Stimulated activated CD4-positive, alpha-beta T cell treated with anti-CD3 and anti-CD28 coated beads, Interleukin-12 subunit alpha, Interleukin-12 subunit beta, amount 100 ng/mL, for 48 hours (primary cell): ENCODE measurements at places on chromosomes 7 and 10.

DNA sequence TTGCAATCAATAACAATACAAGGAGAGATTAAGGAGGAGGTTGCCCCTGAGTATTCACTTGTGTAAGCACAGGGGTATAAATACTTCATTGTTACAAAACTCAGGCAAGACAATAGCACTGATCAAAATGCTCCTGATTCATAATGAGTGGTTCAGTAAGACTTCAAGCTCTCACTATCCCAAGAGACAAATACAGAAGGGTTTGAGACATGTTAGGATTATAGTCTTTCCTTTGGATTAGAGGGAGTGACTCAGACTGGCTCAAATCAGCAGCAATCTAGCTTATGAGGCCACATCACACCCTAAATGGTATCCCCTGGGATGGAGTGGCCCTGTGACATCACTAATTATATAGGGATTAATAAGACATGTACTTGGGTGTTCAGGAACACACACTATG is 167.2 kb upstream of the HGF start:
- no peak for DNase-seq

GRCh38 chr7:1940402-1940786 is 270.3 kb downstream of the ELFN1 start:
- peak; percentile 74 for DNase-seq

DNA sequence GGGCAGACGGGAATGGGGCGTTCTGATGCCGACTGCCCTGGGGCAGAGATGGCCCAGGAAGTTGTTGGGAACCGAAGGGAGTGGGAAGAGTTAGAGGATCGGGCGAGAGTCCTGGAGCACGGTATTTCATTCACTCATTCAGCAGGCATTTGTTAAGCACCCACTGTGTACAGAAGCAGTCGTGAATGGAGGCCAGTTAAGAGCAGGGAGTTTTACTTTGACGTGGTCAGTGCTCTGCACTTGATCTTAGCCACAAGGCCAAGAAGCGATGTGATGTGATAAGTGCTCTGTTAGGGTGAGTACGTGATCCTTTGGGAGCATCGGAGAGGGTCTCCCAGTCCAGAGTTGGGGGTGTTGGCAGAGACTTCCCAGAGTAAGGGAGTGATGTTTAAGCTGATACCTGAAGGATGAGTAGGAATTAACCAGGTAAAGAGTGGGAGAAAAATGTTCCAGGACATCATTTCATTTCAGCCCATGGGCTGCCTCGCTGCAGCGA is 890 bp downstream of the ZFYVE27 start:
- no peak for DNase-seq

- no peak for DNase-seq
These were observed 558.8 kb upstream of the C7orf33 start for GRCh38 chr7:148031811-148032210.

- DNase-seq, result no peak
These were observed 1438.5 kb upstream of the CELF2 start for GRCh38 chr10:9579110-9579705.

GRCh38 chr7:14766747-14767146 is 135.8 kb downstream of the DGKB start:
- DNase-seq, result no peak

GRCh38 chr7:101594790-101595189 is 34.3 kb downstream of the MYL10 start:
- DNase-seq, result no peak

GRCh38 chr7:107078517-107078966 is 34.0 kb downstream of the PRKAR2B start:
- DNase-seq, result no peak

DNA sequence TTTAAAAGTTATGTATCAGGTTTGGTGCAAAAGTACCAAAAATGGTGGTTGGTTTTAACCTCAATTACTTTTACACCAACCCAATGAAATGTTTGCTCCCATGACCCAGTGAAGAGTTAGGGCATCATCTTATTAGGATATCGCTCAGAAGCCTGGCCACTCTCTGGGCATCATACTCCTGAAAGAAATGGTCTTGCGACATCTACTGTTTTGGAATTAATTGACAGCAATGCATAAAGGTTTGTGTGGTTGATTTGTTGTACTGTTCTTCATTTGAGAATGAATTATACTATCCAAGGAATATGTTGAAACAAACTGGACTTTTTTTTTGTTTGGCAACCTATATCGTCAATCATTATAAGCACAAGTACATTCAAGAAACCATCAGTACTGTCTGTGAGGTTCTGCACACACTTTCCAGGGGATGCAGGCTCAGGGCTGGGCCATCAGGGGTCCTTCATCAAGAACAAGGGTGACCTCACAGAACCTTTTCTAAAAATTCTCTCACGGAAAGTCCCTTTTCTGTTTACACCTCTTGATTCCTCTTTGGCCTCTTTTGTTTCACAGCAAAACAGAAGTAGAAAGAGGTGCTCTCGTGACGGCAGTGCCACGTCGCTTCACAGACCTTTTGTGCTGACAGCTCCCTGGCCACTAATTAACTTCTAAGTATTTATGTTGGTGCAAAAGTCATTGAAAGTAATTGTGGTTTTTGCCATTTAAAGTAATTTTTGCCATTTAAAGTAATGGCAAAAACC is 117.2 kb upstream of the KLF6 start:
- DNase-seq, result no peak

- no peak for DNase-seq
These were observed 508.8 kb downstream of the TYW1 start for GRCh38 chr7:67505449-67505848.

DNA sequence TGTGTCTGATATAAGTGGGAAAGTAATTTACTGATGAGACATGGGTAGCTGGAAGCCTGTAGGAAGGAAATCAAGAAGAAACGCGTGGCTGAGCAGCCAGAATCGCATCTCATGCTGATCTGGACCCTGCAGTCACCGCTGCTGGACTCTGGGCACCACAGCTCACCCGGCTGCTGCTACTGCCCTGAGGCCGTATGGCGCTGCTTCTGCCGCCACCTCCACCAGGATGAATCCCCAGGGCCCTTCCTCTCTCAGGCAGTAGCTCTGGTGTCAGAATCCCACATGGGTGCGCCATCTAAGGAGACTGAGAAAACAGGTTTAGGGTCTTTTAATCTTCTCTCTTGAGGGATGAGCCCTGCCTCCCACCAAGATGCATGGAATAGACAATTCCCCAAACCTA is 70.3 kb upstream of the AGK start:
- DNase-seq, result no peak

DNA sequence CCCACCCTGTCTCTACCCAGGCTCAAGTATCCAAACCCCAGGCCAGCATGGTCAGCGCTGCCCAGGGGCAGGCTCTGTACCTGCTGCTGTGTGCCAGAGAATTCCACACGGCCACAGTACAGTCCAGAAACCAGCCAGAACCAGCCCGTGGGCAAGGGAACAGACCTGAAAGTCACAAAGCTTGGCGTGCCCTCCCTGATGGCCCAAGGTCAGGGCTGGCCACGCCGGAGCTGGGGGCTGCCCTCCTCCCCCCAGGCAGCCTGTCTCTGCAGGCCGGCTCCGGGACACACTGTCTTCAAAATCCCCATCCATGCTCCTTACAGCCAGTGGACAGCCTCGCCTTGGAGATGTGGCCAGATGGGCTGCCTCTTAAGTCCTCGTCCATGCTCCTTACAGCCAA is 78.4 kb downstream of the CTBP2 start:
- no peak for DNase-seq

DNA sequence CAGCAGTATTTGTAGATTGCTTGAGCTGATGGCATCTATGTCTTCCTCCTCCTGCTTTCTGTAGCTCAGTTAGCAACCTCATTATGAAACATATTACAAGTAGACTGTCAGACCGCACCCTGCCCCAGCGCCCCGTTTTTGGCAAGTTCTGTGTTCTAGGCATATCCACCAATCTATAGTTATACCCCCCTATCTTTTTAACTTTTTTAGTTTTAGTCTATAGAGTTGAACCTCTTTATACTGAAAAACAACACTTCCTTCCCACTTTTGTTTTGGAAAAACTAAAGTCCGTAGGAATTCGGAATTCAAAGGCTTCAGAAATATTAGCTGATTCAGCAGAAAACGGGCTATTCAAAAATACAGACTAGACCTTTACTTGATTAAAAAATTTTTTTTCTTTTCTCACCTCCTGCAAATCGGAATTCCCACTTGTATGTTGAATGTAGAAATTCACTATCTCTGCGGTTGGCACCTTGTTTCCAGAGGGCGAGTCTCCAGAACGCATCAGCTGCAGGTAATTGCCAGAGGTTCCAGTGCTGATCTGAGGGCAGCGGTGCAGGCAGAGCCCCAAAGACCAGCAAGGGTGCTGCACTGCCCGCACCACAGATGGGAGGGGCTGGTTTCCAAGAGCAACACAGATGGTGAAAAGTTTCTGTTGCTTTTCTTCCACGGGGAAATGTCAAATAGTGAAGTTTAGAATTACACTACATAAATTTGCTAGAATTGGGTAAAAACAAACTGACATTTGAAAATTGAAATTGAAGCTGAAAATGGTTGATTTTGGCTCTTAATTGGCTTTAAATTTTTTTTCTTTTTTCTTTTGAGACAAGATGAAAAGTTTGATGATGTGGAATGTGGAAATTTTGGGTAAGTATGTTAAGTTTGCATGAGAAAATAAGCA is 2.2 kb upstream of the FZD8 start:
- no peak for DNase-seq

GRCh38 chr10:35854661-35855060 is 212.6 kb upstream of the FZD8 start:
- DNase-seq, result no peak

- DNase-seq, result no peak
These were observed 13.6 kb downstream of the CSTF2T start for GRCh38 chr10:51685768-51686167.

GRCh38 chr7:92634924-92635519 is 44.8 kb upstream of the FAM133B start:
- no peak for DNase-seq

- DNase-seq, result no peak
These were observed 104.7 kb upstream of the EEPD1 start for GRCh38 chr7:36048141-36048901.

DNA sequence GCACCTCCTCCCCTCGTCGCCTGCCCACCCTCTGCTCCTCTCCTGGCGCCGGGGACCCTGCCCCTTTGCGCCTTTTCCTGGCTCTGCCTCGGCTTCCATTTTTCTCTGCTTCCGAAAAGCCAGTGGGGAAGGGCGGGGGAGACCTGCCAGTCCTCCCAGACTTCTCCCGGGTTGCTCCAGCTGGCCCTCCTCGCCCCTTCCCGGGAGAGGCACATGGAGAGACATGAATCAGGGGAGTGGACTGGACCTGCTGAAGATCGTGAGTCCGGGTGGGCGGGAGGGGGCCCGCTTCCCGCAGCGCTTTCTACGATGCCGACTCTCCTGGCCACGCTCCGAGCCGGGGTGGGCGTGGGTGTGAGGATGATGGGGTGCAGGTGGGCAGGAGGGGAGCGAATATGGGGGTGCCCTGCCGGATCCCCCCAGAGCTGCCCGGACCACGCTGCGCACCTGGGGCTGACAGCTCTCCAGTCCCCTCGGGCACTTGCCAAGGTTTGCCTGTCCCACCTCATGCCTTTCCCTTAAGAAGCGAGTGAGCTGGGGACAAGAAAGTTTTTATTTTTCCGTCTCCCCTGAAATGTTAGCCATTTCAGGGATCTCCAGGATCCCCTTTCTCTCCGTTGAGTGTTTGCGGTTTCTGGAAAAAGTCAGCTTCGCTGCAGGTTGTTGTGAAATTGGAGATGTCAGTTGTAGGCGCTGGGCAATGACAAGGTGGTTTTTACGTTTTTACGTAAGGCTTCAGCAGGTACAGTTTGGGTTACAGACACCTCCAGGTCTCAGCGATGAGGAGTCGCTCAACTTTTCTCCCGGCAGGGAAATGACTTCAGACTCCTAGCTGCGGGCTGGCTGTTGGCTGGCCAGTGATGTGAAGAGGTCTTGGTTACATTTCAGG is 977 bp downstream of the CACNB2 start:
- DNase-seq, result no peak

DNA sequence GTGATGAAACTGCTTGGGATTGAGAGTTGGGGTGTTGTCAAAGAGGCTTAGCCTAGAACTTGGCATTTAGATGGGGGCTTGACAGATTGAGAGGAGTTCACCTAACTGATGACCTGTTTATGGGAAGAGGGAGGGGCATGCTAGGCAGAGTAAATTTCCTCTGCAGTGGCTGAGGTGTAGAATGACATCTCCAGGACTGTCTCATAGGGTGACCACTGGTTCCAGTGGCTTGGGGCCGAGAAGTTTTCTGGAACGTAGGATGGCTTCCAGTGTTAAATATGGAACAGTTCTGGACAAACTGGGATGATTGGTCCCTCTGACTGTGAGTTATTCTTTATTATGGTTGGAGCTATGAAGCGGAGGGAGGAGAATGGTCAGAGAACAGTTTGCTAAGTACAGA is 186.4 kb downstream of the PLXDC2 start:
- no peak for DNase-seq

DNA sequence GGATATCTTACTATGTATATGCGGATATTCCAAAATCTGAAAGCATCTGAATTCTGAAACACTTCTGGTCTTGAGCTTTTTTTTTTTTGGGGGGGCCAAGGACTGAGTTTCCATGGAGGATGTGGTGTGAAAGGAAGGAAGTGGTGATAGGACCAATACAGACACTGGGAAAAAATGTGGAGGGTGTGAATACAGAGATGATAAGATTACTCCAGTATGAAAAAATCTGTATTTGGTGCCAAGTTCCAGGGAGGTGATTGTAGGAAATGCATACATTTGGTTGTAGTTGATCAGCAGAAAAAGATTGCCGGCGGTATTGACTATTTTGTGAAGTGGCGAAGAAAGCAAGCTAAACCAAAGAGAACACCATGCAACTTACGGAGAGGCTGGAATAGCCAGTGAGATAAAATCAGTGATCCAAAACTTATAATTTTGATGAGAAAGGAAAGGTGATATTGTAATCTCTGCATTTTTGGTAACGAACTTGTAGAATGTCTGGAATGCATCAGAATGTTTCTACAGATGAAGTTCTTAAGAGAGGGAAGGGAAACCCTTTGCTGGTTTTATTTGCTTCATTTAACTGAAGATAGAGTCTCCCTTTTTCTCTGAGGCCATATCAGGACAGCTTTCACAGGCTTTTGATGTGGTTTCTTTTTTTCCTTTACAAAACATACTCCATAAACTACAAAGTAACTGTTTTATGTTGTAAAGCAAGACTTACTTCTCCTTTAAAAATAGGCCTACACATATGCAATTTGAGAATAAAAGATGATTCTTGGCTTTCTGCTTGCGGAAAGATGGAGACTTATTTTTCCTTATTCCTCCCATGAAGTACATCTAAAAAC is 6.0 kb downstream of the WDR37 start:
- no peak for DNase-seq

GRCh38 chr7:151895008-151895630 is 18.2 kb upstream of the PRKAG2 start:
- no peak for DNase-seq

- DNase-seq, result no peak
These were observed 64.9 kb downstream of the PPP1R9A start for GRCh38 chr7:94972296-94972695.

GRCh38 chr7:27917119-27917518 is 177.2 kb downstream of the TAX1BP1 start:
- no peak for DNase-seq

DNA sequence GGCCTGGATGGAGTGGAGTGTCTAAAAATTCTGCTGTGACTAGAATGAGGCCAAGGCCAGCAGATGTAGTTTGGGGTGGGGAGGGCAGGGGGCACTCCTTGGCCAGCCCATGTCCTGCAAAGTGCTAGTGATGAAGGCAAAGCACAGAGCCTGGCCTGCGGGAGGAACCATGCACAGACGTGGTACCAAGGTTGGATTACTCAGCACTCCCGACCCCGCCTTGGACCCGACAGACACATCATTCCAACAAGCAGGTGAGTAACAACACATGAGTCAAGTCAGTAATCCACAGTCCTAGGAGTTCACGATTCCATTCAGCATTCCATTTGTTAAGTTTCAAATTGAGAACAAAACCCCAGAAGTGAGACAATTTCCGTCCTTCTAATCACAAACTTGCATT is 317.3 kb downstream of the TCERG1L start:
- no peak for DNase-seq
